Activated CD4-positive, alpha-beta T cell treated with anti-CD3 and anti-CD28 coated beads for 36 hours (primary cell): ENCODE measurements at places on chromosomes 3 and 15. TPM values are rescaled to one million over a fixed set of nuclear protein-coding genes. Genes with fewer than 3 reads are reported as not detected.

Gene STRA6
- not detected for total RNA-seq

Gene CSPG4
- not detected for total RNA-seq

Gene TKT
- 418 TPM for total RNA-seq

Gene CLEC3B
- total RNA-seq = not detected

Gene LRRC15
- not detected for total RNA-seq

Gene PPP1R14D
- not detected for total RNA-seq

Gene CSNK1G1
- 22.5 TPM for total RNA-seq
